Activated T-helper 2 cell treated with anti-CD3 and anti-CD28 coated beads, Interferon-gamma antibody, Interleukin-2, Interleukin-4, amounts not matched to agents 10 μg/mL and 5 μg/mL and 100 μg/mL, durations not matched to agents 14 hours and 24 hours and 36 hours (primary cell): ENCODE measurements at places on chromosomes 3 and 15.
A peak's percentile ranks its signal among the peaks of the same experiment; 100 is the strongest.

- H3K4me1 ChIP-seq = no peaks in the 10 kb centered on the region
- no peaks in the 10 kb centered on the region for H3K36me3 ChIP-seq
- H3K27ac ChIP-seq = no peak overlapping the region
- H3K4me3 ChIP-seq = no peak overlapping the region
- no peak for DNase-seq
Measured at GRCh38 chr3:97235179-97235578, 420.8 kb downstream of the EPHA6 start.

GRCh38 chr15:39000008-39000734, 435.6 kb upstream of the RASGRP1 start:
- no peaks in the 10 kb centered on the region for H3K36me3 ChIP-seq
- no peaks in the 10 kb centered on the region for H3K4me1 ChIP-seq
- no peak overlapping the region for H3K27ac ChIP-seq
- DNase-seq = no peak
- H3K27me3 ChIP-seq = peaks cover 6% of the 10 kb centered on the region

DNA sequence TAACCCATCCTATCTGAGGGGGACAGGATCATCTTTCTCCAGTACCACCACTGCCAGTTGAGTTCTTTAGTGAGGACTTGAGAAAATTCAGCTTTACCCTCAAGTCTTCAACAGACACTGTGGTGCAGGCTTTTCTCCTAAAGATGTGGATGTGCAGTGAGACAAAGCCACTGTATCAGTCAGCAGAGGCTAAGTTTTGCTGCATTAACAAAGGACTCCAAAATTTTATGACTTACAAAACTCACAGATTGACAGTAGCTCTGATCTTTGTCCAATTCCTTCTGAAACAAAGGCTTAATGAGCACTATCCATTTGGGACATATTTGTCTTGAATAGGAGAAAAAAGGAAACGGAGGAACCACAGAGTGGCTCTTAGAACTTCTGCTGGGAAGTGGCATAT, 87.9 kb downstream of the MITF start:
- H3K4me1 ChIP-seq = no peaks in the 10 kb centered on the region
- DNase-seq = no peak

GRCh38 chr3:104885214-104885814, 481.4 kb upstream of the ALCAM start:
- H3K4me1 ChIP-seq = no peaks in the 10 kb centered on the region
- no peak overlapping the region for H3K27ac ChIP-seq
- DNase-seq = no peak

GRCh38 chr15:40743921-40744814, 10.9 kb downstream of the RMDN3 start:
- peak overlapping the region; percentile 92 for H3K27ac ChIP-seq
- peak overlapping the region; percentile 42 for H3K4me3 ChIP-seq
- peak; percentile 63 for DNase-seq
- peaks cover 58% of the 10 kb centered on the region for H3K36me3 ChIP-seq
- H3K4me1 ChIP-seq = peaks cover 24% of the 10 kb centered on the region

GRCh38 chr3:181735911-181736310, 24.2 kb downstream of the SOX2 start:
- H3K36me3 ChIP-seq = no peaks in the 10 kb centered on the region
- no peaks in the 10 kb centered on the region for H3K4me1 ChIP-seq
- H3K27ac ChIP-seq = no peak overlapping the region

- H3K27ac ChIP-seq = no peak overlapping the region
- peaks cover 4% of the 10 kb centered on the region for H3K27me3 ChIP-seq
- no peaks in the 10 kb centered on the region for H3K36me3 ChIP-seq
- H3K4me1 ChIP-seq = peaks cover 6% of the 10 kb centered on the region
- DNase-seq = no peak
Measured at GRCh38 chr15:36595611-36596010, 16.2 kb downstream of the CDIN1 start.

DNA sequence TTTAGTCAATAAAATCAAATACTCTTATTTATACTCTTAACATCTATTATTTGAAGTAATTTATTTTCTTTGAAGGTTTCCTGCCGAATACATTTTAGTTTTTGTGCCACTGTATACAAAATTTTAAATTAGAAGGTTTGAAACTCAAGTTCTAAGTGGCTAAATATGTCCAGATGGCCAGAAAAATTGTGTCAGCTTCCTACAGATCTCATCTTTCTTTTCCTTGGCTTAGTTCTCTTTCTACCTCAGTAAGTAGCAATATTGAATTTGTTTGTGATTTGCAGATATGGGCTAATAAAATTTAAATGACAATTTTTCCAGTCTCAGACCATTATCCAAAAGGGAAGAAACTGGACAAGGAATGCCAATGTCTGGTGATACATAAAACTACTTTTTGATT, 452.1 kb downstream of the ROBO2 start:
- no peak overlapping the region for H3K4me3 ChIP-seq
- no peak overlapping the region for H3K27ac ChIP-seq
- no peaks in the 10 kb centered on the region for H3K27me3 ChIP-seq
- no peaks in the 10 kb centered on the region for H3K36me3 ChIP-seq
- no peak for DNase-seq

GRCh38 chr3:128307029-128307633, 153.8 kb downstream of the EEFSEC start:
- no peaks in the 10 kb centered on the region for H3K4me1 ChIP-seq
- no peak overlapping the region for H3K4me3 ChIP-seq
- H3K36me3 ChIP-seq = peaks cover 3% of the 10 kb centered on the region
- H3K27me3 ChIP-seq = no peaks in the 10 kb centered on the region
- peak; percentile 6 for DNase-seq
- no peak overlapping the region for H3K27ac ChIP-seq

DNA sequence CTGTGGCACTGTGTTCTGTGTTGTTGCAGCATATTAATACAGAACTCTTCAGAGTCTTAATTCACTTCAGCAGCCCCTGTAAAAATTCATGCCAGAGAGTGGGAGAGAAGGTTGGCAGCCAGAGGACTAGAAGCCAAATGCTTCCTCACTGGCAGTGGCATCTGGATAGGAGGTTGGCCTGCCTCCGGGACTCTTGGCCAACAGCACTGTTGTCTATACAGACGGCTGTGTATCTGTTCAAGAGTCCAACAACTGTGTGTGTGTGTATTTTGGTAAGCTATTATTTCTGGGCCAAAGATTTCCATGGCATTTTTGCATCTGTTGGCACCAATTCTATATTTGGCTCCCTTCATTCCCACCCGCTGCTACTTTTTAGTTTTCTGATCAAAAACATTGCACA, 156.0 kb upstream of the SOX2 start:
- no peaks in the 10 kb centered on the region for H3K36me3 ChIP-seq
- no peak overlapping the region for H3K27ac ChIP-seq
- H3K27me3 ChIP-seq = no peaks in the 10 kb centered on the region
- no peaks in the 10 kb centered on the region for H3K4me1 ChIP-seq
- H3K4me3 ChIP-seq = no peak overlapping the region

DNA sequence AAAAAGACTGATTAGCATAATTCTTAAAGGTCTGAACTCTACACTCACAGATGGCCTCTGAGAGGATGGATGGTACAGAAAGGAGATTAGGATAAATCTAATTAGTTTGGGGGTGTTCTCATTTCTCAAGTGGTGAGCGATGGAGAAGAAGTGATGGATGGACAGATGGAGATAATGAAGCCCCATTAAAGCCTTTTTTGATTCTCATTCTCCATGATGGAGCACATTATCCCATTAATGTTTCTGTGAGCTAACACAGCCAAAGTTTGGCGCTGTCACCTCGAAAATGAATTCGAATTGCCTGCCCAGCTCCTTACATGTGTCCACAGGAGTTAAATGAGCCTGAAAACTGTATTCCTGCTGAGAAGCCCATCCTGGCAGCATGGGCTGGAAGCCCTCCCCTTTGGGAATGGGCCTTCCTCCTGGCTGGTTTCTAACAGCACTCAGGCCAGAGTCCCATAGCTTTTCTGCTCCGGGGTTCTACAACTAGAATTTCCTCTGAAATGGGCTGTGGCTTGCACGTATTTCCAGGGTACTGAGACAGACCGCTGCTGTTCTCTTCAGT, 726.0 kb upstream of the CFAP20DC start:
- peaks cover 70% of the 10 kb centered on the region for H3K4me1 ChIP-seq
- H3K36me3 ChIP-seq = peaks cover 44% of the 10 kb centered on the region
- DNase-seq = no peak
- no peak overlapping the region for H3K27ac ChIP-seq
- H3K27me3 ChIP-seq = no peaks in the 10 kb centered on the region

DNA sequence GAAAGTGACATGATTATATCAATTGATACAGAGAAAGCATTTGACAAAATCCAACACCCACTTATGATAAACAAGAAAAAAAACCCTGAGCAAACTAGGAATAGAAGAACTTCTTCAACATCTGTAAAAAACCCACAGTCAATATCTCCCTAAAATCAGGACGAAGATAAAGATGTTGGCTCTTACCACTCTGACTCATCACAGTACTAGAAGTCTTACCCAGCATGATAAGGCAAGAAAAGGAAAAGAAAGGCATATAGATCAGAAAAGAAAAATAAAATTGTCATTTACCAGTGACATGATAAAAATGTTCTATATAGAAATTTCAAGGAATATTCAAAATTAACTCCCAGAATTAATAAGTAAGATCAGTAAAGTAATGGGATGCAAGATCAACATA, 7.2 kb upstream of the FBXW12 start:
- peaks cover 28% of the 10 kb centered on the region for H3K27me3 ChIP-seq
- H3K27ac ChIP-seq = no peak overlapping the region
- no peak overlapping the region for H3K4me3 ChIP-seq
- peaks cover 5% of the 10 kb centered on the region for H3K4me1 ChIP-seq
- H3K36me3 ChIP-seq = no peaks in the 10 kb centered on the region

DNA sequence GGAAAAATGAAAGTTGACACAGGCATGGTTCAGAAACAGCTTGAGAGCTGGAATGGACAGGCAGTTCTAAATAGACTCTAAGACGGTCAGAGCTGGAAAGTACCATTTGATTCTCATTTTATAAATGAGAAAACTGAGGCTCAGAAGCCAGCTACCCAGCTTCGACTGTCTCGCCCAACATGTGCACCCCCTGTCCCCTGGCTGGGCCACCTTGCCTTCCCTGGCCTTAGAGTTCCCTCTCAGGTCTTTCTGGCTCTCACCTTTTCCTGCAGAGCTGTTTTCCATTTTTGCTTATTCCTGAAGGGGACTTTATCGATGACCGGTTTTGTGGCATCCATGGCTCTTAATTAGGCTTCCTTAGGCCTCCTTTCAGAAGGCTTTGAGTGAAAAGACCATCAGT, 17.3 kb upstream of the DOCK3 start:
- H3K27ac ChIP-seq = no peak overlapping the region
- no peaks in the 10 kb centered on the region for H3K27me3 ChIP-seq
- H3K4me3 ChIP-seq = no peak overlapping the region
- H3K36me3 ChIP-seq = peaks cover 3% of the 10 kb centered on the region

- no peaks in the 10 kb centered on the region for H3K27me3 ChIP-seq
- DNase-seq = no peak
- H3K4me3 ChIP-seq = no peak overlapping the region
- no peaks in the 10 kb centered on the region for H3K4me1 ChIP-seq
- H3K27ac ChIP-seq = no peak overlapping the region
- no peaks in the 10 kb centered on the region for H3K36me3 ChIP-seq
Measured at GRCh38 chr15:86830304-86830703, 750.6 kb downstream of the AGBL1 start.

- no peaks in the 10 kb centered on the region for H3K4me1 ChIP-seq
- no peak overlapping the region for H3K27ac ChIP-seq
- H3K36me3 ChIP-seq = peaks cover 4% of the 10 kb centered on the region
- peaks cover 23% of the 10 kb centered on the region for H3K27me3 ChIP-seq
- DNase-seq = no peak
- H3K4me3 ChIP-seq = no peak overlapping the region
Measured at GRCh38 chr3:160471892-160472291, 22.3 kb upstream of the TRIM59 start.

DNA sequence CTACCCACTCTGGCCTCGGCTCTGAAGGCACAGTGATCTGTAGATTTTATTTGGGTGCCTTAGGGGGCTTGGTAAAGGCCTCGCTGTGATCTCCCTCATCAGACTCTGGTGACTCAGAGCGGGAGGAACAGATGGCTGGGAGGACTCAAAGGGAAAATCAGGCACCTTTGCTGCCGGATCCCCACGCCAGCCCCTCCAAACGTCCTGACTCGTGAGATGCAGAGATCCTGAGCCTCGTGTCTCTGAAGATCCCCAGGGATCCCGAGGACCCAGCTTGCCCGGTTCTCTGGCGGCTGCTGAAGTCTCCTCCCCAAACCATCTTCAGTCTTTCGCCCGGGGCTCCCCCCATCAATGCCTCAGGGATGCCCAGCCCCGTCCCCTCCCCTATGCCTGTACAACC, 32.8 kb downstream of the MUC20 start:
- H3K36me3 ChIP-seq = no peaks in the 10 kb centered on the region
- DNase-seq = no peak
- no peak overlapping the region for H3K4me3 ChIP-seq
- peaks cover 9% of the 10 kb centered on the region for H3K27me3 ChIP-seq

DNA sequence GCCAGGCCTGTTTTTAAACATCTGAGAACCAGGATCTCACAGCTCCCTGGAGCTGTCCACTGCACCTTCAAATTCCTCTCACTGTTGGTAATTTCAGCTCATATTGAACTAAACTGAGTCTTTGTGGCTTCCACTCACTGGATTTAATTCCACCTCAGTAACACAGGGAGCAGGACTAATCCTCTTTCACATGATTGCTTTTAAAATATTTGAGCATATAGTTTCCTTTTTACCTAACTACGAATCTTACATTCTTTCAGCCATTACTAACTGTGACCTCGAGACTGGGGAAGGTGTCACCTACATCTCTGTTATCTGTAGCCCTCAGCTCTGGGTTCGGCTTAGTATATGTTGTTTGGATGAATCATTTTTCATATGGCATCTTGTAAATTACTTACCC, 194.3 kb upstream of the C2CD4B start:
- no peak for DNase-seq
- no peak overlapping the region for H3K27ac ChIP-seq
- no peaks in the 10 kb centered on the region for H3K4me1 ChIP-seq
- no peak overlapping the region for H3K4me3 ChIP-seq
- no peaks in the 10 kb centered on the region for H3K36me3 ChIP-seq
- H3K27me3 ChIP-seq = peaks cover 12% of the 10 kb centered on the region

- H3K4me1 ChIP-seq = peaks cover 34% of the 10 kb centered on the region
- no peak overlapping the region for H3K27ac ChIP-seq
- peaks cover 45% of the 10 kb centered on the region for H3K36me3 ChIP-seq
- H3K4me3 ChIP-seq = no peak overlapping the region
- H3K27me3 ChIP-seq = no peaks in the 10 kb centered on the region
Measured at GRCh38 chr3:42190701-42191442, 75.1 kb downstream of the CCK start.

DNA sequence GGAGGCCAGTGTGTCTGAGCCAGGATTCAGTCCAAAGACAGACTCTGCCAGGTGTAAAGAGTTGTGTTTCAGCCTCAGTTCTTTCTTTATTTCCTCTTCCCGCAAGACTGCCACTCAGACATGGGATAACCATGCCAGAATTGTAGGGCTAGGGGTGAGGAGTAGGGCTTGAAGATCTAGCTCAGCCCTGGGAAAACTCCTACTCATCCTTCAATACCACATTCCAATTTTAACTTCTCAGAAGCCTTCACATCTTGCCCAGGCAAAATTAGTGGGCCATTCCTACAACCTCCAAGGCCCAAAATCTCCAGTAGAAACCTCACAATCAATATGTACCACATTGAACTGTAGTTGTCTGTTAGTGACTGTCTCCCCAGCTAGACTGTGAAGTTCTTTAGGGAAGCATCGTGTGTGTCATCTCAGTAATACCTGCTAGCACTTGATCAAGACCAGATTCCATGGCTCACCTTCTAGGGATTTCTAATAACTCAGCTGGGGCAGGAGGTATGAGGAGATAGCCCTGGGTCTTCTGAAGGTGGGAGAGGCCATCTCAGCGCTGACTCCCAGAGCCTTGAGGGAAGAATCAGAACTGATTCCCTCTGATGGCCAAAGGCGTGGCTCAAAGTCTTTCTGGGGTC, 19.7 kb downstream of the HRH1 start:
- peaks cover 8% of the 10 kb centered on the region for H3K27me3 ChIP-seq
- H3K4me1 ChIP-seq = no peaks in the 10 kb centered on the region
- no peak overlapping the region for H3K27ac ChIP-seq
